RKO (cell line): ENCODE measurements at places on chromosomes 1 and 21.

DNA sequence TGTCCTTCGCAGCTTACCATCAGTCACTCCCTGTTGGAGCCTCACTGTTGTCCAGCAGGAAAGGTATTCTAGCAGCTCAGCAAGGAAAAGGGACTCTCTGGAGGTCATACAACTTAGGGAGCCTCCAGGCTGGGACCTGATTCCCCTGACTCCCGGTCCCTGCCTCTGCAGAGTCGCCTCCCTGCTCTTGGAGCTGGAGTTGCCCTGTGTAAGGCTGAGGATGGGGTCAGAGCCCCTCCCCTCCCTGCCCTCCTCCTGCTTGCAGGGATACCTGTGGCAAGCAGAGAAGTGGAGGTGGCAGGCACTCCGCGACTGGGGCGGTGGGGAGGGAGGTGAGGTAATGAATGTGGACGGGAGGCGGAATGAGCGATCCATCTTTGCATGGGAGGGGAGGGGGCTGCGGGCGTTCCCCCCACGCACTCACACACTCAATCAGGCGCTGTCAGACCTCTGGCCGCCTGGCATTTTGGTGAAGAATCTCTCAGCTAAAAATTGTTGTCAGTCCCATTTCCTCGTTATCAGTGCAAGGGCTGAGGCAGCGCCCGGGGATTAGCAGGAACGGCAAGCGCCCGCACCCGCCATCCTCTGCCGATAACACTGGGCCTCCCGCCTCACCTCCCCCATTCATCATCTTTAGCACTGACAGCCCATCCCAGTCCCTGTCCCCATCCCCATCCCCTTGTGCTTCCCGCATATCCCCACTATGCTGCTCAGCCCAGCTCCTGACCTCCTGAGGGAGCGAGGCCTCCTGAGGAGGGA lies 64.3 kb downstream of the TMEM53 start:
- DNase-seq, result no peak

DNA sequence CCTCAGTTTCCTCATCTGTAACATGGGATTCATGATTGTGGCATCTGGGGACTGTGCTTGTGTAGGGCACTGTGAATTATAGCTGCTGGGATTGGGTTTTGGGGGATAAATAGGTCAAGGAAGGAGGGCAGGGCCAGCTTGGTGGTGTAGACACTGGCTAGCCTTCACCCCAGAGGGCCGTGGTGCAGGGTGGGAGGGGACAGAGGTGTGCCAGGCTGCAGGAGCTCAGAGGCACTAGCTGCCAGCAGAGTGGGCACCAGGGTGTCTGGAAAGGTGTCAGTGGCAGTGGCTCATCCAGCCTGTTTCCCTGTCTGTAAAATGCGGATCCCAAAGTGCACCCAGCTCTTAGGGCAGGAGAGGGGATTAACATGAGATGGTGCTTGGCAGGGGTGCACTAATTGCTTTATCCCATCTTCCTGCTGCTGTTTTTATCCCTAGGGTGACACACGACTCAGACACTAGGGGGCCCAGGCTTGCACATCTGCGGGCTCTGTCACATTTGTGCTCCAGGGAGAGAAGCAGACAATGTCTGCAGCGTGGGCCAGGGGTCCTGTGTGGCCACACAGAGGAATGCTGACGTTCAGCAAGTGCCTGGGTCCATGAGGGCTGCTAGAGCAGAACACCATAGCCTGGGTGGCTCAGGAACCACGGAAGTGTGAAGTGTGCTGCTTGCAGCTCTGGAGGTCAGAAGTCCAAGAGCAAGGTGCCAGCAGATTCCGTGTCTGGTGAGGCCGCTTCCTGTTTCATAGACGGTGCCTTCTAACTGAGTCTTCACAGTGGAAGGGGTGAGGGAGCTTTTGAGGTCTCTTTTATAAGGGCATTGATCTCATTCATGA lies 19.3 kb downstream of the OBSCN start:
- peak; percentile 13 for DNase-seq

GRCh38 chr1:14842361-14842760 lies 243.9 kb downstream of the KAZN start:
- no peak for DNase-seq

DNA sequence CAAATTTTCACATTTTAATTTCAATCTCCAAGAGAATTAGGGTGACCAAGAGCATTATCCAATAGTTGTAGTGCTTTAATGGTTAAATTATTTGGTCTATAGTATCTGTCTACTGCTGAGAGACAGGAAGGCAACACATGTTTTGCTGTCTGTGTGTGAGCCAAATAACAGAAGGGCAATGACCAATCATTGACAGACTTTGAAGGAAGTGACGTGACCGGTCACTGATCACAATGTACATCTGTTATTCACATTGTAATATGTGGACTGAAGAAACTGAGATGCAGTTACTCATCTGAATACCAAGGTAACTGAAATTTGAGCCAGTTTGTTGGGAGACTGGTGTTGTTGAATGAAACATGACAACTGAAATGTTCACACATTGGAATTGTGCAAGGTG lies 196.7 kb downstream of the LRRC40 start:
- peak; percentile 21 for DNase-seq

DNA sequence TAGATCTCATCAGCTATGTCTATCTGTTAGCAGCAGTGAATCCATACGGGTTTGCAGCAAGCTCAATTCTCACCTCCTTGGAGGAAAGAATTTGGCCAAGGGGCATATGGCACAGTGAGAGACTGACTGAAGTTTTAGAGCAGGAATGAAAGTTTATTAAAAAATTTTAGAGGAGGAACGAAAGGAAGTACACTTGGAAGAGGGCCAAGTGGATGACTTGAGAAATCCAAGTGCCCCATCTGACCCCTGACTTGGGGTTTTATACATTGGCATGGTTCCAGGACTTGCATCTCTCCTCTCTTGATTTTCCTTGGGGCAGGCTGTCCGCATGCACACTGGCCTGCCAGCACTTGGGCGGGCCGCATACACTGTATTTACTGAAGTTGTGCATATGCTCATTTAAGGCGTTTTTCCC lies 9.2 kb upstream of the OSBPL9 start:
- DNase-seq, result no peak

GRCh38 chr21:42158846-42159245 lies 60.1 kb upstream of the ABCG1 start:
- DNase-seq, result no peak

DNA sequence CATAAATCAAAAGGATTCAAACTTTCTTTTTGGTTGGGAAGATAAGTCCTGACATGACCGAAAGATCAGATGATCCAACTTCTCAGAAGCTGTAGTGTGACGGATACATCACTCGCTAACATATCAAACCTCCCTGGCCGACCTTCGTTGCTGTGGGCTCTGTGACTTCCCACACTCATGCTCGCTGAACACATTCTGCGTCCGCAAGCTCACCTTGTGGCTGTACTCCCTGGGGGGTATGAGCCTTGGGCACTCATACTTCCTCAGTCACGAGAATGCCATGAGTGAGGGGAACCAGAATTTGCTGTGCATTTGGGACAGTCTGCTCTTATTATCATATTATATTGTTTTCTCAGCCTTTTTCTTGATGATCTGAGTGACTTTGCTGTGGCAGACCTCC lies 105.4 kb downstream of the RWDD3 start:
- no peak for DNase-seq

- DNase-seq, result no peak
Observed at GRCh38 chr1:184487531-184488193, 100.8 kb downstream of the C1orf21 start.

DNA sequence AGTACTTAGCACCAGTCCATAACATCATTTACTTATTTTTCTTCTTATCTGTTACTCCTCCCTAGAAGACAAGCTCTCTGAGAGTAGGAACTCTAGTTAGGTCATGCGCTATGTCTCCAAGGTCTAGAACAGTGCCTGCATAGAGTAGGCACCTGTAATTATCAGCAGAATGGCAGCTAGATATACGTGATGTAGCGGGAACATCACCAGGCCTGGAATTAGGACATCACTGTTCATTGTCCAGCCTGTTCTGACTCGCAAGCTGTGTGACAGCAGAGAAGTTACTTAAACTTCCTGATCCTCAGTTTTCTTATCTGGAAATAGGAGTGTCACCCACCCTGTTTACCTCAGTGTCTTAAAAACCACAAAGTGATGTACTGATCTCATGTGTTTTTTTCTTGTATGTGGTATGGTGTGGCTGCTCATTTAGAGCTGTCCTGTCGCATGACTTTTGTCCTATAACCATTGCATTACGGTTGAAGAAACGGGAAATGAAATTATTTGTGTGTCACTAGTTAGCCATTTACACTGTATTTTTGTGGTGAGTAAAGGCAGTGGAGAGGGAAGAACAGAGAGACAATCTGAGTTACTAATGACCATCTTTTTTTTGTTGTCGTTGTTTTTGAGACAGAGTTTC lies 37.1 kb upstream of the EXO1 start:
- no peak for DNase-seq

GRCh38 chr1:230868736-230869385 lies 540 bp upstream of the C1orf198 start:
- peak; percentile 58 for DNase-seq
